ENCODE measurements at places on chromosomes 4 and X.
A peak's percentile ranks its signal among the peaks of the same experiment; 100 is the strongest.

GRCh38 chr4:20017070-20017776 lies 234.5 kb upstream of the SLIT2 start:
- no peak for DNase-seq

GRCh38 chr4:169070895-169071218 lies 60.8 kb upstream of the CBR4 start:
- no peak for DNase-seq

GRCh38 chr4:52848254-52848653 lies 13.9 kb upstream of the RASL11B start:
- DNase-seq: no peak

DNA sequence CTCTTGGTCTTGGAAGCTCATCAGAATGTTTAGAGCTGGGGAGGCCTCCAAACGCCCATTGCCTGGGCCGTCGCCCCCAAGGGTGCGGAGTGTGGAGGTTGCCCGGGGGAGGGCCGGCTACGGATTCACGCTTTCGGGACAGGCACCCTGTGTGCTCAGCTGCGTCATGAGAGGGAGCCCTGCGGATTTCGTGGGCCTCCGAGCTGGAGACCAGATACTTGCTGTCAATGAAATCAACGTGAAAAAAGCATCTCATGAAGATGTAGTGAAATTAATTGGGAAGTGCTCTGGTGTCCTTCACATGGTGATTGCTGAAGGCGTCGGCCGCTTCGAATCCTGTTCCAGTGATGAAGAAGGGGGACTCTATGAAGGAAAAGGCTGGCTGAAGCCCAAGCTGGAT lies 23.3 kb downstream of the RGS12 start:
- DNase-seq: no peak

- DNase-seq: no peak
These were observed 541.4 kb downstream of the ADGRL3 start for GRCh38 chr4:61741327-61742096.

DNA sequence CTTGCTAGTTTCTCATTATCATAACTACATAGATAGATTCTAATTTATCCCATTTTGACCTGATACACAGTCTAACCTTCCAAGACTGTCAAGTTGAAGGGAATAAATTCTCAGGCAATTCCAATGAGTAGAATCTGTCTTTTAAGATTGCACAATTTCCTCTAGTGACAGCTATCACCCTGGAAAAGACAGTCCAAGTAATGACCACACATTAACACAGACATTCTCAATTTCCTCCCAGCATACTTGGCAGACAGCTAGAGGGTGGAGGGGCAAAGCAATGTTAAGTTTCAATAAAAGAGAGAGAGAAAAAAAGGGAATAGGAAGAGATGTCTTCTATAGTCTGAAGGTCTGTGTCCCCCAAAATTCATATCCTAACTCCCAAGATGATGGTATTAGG lies 234.7 kb downstream of the LDB2 start:
- no peak for DNase-seq

GRCh38 chr4:183636503-183636902 lies 22.5 kb downstream of the RWDD4 start:
- no peak for DNase-seq

DNA sequence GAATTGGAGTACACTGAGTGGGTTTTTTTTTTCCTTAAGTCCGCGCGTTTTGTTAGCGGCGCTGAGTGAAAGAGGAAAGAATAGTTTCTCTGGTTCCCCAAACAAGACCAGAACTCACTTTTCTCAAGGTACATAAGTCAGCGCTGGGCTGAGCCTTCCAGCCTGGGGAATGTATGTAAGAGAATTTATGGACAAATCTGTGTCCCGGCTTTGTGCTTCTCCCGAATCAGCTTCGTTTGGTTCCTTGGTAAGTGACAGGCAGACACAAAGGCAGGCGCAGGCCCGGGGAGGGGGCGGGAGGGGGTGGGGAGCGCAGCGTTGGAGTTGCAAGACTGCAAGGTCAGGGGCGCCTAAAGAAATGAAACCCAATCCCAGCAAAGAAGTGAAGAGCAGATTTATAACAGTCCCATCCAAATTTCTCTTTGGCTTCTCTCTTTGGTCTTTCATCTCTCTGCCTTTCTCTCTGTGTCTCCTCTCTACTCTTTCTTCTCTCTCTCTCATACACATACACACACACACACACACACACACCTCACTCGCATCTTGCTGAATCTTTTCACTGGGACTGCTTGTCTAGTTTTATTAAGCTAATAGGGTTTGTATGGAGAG lies 981 bp downstream of the TET2 start:
- no peak for DNase-seq

GRCh38 chrX:17024886-17025285 lies 78.4 kb downstream of the REPS2 start:
- DNase-seq: no peak

- DNase-seq: no peak
These were observed 59.2 kb upstream of the TMEM47 start for GRCh38 chrX:34716302-34716701.

GRCh38 chr4:163911891-163912290 lies 417.4 kb downstream of the TMA16 start:
- no peak for DNase-seq

DNA sequence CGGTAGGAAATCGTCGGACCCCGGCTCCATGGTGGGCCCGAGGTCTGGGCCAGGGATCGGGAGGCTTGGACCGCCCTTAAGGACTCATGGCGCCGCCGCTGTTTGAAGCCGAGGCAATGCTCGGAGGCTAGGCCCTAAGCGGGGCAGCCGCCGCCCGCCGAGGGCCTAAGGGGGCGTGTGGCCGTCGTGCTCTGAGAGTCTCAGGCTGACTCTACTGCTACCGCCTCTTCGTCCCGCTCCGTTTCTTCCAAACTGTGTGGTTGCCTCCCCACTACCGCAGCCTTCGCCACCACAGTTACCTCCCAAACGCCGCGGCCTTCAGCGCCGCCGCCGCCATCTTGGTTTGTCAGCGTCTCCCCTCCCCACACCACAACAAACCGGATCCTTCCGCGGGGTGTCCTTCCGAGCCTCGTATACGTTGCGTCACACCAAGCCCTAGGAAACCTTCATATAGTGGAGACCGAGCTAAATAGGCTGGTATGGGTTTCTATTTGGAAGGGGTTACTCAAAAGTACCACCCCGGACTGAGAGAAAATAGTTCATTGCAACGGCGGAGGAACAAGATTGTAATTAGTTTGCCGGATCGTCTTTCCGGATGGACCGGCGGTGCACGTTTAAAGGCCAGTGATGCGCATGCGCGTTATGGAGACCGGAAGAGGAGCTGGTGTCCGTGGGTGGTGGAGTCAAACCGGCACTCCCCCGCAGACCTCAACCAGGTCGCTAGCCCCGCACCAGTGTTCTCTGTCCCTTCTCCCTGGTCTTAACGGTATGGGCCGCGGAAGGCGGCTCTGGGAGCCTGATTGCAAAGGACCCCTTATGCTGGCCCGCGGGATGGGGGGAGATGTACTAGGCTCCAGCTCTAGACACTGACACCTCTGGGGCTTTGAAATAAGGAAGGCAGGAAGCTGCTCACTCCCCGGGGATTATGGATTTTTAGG lies at the start of gene KDM5C:
Gene KDM5C (minus strand): TSS at position 348 of the 938 bp plus-strand sequence. CDS start 318 bp downstream, at position 30.
- DNase-seq: peak; percentile 96

GRCh38 chrX:9995855-9996339 lies 28.7 kb downstream of the CLDN34 start:
- DNase-seq: peak; percentile 77

DNA sequence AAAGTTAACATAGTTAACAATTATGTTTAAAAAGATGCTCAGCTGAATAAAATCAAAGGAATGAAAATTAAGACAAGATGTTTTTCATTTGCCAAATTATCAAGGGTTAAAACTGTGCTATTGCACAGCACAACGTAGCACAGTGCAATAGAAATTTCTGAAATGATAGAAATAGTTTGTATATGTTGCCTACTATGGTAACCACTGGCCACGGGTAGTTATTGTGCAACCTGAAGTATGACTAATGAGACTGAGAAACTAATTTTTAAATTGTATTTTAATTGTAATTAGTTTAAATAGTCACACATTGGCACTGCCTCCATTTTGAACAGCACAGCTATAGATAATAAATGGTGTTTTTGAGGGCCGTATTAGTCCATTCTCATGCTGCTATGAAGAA lies 343.1 kb upstream of the FAM241A start:
- DNase-seq: no peak

GRCh38 chrX:12789976-12790375 lies 1.2 kb upstream of the PRPS2 start:
- no peak for DNase-seq

DNA sequence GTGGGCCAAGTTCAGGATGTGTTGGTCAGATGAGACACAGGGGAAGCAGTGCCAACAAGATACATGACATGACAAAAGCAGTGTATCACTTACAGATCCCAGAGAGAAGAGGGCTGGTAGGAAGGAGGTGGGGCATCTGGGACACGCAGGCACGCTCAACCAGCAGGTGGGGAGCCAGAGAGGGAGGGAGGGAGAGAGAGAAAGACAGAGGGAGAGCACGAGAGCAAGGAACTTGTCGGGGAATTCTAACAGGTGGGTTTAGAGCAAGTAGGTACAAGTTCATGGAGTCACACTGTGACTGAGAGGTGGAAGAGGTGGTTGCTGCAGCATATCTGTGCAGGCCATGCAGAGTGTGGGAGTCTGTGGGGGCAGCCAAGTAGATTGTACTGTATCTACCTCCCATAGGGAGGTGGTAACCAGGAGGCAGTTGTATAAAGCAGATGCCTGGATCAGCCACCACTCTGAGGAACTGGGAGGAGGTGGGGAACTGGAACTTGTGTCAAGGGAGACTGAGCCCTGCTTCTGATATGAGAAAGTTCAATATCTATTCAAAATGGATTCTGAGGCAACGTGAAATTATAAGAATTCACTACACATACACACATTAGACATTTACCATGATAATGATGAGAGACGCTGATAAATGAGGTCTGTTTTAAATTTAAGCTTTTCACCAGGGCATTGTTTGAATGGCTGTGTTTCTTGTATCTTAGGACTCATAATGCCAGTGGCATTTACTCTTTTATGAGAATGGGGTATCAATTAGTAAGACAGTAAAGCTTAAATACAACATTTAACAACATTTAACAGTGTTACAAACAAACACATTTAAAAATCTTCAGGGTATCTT lies 43.7 kb downstream of the BBS12 start:
- DNase-seq: no peak

- no peak for DNase-seq
These were observed 45.0 kb downstream of the RTL9 start for GRCh38 chrX:110403441-110404238.

DNA sequence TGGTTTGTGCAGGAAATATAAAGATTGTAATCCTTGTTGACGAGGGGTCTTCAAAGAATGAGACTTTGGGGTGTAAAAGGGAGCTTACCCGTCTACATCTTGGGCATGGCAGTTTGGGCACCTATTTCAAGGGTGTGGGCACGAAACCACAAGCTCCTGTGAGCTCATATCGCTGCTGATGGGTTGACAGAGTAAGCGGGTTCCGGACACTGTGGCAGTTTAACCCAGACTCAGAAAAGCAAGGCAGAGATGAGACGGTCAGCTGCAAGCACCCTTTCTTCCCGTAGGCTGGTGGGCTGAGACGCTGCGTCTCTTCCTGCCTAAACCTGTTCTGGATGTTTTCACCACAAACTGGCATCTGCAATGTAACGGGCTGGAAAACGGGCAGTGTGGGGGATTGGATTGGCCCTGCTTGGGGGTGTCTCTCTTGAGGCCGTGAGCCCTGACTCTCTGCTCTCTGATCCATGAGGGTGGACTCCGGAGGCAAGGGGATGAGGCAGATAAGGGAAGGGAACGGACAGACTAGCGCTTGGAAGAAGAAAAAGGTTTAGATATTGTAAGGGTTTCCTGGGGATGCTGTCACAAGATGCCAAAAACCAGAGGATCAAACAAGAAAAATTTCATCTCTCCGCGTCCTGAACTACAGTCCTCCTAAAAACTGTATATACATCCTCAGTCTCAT lies 237.5 kb downstream of the SHOX start:
- no peak for DNase-seq

GRCh38 chrX:153463556-153463955 lies 6.8 kb downstream of the HAUS7 start:
- DNase-seq: no peak

DNA sequence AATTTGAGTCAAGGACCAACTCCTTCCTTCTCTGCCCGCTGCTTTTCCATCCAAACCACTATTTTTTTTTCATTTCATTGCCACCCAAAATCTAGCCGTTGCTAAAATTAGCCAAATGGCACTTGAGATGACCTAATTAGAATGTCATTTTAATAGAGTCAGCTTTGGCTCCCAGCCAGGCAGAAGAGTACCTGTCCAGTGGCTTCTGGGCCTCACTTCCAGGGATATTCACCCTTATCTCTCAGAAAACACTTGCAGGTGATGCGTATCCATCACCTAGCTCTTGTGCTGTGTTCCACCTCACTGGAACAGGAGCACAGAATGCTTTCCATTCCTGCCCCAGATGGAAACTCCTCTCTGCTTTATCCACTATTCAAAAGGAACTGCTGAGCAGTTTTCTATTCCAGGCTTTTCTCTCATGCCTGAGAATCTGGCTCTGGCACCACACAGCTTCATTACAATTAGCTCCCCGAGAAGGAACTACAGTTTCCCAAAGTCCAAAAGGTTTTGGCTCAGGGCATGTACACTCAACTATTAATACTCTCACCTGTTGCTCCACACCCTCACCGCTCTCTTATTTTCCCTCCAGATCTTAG lies 18.5 kb downstream of the MAGEA9B start:
- DNase-seq: no peak

GRCh38 chrX:41142130-41142910 lies 57.1 kb downstream of the USP9X start:
- no peak for DNase-seq

DNA sequence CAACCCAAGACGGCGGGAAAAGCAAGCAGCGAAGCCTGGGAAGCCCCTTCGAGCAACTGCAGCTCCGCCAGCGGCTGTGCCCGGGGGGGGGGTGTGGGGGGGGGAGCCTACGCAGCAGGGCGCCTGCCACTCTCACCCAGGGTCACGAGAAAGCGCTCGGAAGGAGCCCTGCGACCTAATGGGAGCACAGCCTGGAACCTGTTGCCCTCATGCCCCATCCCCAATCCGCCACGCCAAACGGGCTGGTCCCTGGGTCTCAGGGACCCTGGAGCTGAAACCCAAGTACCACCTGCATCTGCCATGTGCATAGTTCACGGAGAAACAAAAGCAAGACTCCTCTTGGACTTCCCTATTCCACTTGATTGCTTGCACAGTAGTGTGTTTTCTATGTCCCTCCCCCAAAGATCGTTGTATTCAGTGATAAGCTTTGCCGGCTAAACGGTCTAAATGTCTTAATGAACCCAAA lies 359 bp upstream of the GAB3 start:
- DNase-seq: no peak

- no peak for DNase-seq
These were observed 190.5 kb downstream of the SH3BGRL start for GRCh38 chrX:81392396-81392795.

Measured in uterus (tissue), 4 donors.